ENCODE measurements at places on chromosomes 12 and 14. TPM values are rescaled to one million over a fixed set of nuclear protein-coding genes. Genes with fewer than 3 reads are reported as not detected.

- DNase-seq, result no peak
These were observed 307.8 kb upstream of the PRKD1 start for GRCh38 chr14:30235485-30235884.

- no peak for DNase-seq
These were observed 224.4 kb downstream of the FBXL14 start for GRCh38 chr12:1369938-1370500.

DNA sequence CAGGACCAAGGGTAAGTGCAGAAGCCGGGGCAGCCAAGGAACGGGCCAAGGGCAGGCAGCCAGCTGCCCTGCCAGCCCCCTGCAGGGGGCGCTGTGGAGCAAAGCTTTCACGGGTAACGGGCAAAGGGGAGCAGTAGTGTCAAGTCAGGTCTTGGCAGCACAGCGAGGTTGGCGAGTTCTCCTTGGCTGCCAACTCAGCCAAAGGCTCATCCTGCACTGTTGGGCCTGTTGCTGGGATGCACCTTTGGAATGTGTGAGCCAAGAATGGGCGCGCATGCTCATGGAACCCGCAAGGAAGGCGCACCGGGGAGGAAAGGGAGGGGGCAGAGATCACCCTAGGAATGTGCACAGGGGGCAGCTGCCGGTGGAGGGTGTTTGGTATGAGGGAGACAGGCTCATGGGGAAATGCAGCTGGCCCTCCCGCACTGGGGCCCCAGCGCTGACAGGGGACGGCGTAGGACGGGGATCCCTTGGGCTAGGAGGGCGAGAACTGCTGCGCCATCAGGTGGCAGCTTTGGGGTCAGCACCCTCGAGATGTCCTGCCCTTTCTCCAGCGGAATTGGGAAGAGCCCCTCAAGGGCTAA is 138.0 kb downstream of the ASCL4 start:
- peak; percentile 63 for DNase-seq

GRCh38 chr12:4118017-4118510 is 155.5 kb upstream of the CCND2 start:
- no peak for DNase-seq

DNA sequence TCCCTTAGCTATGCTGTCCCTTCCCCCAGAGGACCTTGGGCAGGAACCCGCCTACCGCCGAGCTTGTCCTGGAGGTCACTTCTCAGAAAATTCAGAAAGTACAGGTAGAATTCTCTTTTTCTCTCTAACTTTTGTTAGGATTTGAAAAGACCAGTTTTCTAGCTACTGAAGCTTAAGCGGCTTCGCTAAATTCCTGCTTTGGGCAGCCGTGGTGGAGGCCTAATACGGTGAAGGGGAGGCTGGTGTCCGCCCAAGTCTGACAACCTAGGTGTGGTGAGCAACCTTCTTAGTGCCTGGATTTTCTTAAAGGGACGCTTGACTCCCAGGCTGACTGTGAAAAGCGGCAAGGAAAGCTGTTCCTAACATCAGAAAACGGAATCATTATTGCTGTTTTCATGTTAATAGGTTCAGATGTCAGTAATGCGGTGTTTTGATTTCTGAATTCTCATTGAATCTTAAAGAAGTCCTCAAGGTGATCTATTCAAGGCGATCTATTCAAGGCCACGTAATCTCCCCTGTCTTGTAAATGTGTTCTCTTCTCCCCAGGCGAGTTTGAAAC is 835 bp downstream of the FGD4 start:
- DNase-seq, result no peak

GRCh38 chr14:29321646-29322045 is 555.1 kb downstream of the FOXG1 start:
- DNase-seq, result no peak

GRCh38 chr14:67413806-67414769 is 2.1 kb upstream of the PLEK2 start:
- DNase-seq, result no peak

DNA sequence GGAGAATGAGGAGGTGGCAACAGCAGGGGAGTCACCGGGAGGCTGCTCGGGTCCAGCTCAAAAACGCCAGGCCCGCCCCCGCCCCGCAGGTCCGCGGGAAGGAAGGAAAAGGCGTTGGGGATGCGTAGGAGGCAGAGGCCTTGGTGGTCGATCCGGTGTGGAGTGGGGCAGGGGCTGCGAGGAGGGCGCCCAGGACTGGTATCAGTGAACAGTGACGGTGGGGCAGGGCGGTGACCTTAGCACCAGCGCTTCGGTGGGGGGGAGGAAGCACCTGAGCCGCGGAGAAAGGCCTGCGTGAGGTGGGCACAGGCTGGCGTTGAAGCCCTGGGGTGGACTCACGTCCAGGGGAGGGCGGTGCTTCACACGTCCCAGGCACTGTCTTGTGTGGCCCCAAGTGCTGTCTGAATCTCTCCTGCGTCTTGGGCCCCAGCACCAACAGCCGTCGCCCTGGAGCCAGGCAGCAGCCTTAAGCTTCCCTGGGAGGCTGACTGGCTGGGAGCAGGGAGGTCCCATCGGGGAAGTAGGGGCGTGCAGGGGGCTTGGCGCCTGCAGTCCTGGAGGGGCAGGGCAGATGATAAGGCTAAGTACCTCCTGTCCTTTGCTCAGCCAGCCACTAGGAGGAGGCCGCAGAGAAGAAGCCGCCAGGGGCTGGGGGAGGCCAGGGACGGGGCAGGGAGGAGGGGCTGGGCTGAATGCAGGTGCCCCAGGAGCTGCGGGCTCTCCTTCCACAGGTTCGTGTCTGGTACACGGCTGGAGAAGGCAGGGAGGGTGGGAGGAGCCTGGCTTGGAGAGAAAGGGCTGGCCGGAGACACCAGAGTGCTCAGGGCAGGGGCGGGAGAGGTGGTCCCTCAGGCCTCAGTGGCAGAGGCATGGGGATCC is 26.5 kb downstream of the ZBTB42 start:
- peak; percentile 61 for DNase-seq

- DNase-seq, result no peak
These were observed 9.0 kb downstream of the LGALS3 start for GRCh38 chr14:55138091-55138490.

DNA sequence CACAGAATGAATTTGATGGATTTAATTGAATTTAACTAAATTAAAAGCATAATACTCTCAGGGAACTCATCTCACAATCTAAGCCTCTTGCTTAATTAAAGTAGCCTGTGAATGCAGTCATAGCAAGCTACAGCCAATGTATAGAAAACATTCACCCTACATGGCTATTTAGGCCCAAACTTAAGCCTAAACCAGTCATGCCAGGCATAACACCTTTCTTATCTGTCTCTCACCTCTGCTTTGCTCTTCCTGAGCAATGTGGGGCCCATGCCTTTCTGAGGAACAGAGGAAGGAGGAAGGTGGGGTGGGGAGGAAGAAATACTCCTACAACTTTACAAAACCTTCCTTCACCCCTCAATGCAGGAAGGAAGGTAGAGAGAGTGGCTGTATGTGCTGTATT is 29.1 kb downstream of the IFNG-AS1 start:
- DNase-seq, result no peak

- no peak for DNase-seq
These were observed 478 bp downstream of the RITA1 start for GRCh38 chr12:113186033-113186365.

DNA sequence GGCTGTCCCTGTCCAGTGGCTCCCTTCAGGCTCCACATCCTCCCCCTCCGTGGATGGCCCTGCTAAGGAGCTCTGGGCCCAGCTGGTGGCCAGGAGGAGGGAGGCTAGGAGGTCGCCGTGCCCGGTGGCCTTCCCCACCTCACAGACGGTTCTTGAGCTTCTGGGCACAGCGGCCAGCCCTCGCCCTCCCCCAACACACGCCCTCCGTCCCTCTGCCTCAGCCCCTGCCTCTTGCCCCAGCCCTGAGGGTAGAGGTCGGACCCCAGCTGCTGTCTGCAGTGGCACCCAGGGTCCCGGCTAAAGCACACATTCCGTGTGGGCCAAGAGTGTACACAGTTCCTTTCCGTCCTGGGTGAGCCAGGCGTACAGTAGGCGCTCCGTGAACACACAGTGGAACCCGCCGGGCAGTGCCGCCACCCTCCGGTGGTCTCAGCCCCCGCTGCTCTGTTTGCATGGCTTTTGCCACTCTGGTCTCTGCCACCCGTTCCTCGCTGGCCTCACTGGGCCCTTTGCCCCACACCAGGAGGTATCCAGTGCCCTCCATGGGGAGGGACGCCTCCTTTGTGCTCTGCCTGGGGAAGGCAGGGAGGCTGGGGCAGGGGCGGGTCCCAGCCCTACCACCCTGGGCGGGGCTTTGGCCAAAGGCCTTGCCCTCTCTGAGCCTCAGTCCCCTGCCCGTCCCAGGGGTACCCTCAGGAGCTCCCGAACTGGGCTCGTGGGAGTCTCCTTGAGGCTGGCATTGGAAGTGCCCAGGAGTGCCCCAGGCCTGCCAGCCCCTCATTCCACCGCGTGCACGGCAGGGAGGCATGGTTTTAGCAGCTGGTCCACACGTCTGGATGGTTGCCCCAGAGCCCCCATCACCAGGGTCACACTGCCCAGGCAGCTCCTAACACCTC is 13.0 kb downstream of the TRMT61A start:
- DNase-seq, result no peak

- DNase-seq, result no peak
These were observed 10.6 kb upstream of the FOXN3 start for GRCh38 chr14:89427426-89428172.

The RBM19 gene
- total RNA-seq, result 35.3 TPM

The NTF3 gene
- total RNA-seq, result not detected

The SERPINA5 gene
- 1.4 TPM for total RNA-seq

The RHOJ gene
- total RNA-seq, result 34.6 TPM

The FANCM gene
- 19.0 TPM for total RNA-seq

All from neural crest cell (in vitro differentiated cells).